CD8-positive, alpha-beta memory T cell (primary cell): ENCODE measurements at places on chromosomes 12 and 14. TPM values are rescaled to one million over a fixed set of nuclear protein-coding genes. Genes with fewer than 3 reads are reported as not detected.

DNA sequence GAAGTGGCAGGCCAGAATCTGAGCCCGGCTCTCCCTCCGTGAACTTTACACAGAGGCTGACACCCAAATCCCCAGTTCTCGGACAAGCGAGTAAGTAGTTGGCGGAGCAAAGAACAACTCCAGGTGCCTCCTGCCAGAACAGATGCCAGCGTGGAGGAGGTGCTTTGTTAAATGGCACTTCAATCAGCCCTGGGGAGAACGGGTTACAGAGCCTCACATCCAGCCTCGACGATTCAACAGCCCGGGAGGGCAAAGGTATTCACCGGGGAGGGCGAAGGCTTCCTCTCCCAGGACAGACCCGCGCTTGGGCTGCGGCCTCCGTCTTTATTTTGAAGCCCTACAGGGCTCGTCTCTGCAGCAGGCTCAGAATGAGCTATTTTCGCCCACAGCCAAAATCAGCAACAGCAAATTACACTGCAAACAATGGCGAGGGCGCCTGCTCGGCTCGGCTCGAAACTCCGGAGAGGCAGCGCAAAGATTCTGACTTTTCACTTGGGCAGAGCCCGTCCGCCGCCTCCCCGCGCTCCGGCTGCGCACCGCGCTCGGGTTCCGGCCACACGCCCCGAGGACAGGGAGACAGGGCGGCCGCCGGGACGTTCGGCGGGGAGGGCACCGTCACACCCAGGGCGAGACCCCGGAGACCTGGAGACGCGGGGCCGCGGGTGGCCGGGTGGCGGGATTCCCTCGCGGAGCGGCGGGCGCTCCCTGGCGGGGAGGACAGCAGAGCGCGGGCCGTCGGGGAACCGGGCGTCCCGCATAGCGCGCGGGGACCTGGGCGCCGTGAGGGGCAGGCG, 811 bp downstream of the TMCC3 start:
- DNase-seq = peak; percentile 25

GRCh38 chr12:132085291-132085635, 58.9 kb downstream of the DDX51 start:
- DNase-seq = no peak

GRCh38 chr12:116360579-116361413, 83.3 kb upstream of the MED13L start:
- no peak for DNase-seq

GRCh38 chr12:59345406-59345805, 250.4 kb upstream of the SLC16A7 start:
- DNase-seq = no peak

DNA sequence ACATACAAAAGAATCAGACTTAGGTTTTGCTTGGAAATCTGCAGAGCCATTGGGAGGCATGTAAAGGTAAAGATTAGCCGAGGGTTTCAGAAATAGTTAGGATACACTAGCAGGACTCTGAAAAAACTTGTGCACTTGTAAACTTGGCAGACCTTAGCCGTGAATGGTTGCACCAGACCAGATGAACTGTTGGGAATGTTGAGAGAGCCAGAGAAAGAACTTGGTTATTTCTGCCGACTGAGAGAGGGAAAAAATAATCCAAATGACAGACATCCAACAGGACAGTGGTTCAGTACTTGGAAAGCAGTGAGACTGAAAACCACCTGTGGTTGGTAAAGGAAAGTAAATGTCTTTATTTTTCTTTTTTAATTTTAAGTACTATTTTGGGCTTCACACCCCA, 222.5 kb upstream of the DDHD1 start:
- no peak for DNase-seq

DNA sequence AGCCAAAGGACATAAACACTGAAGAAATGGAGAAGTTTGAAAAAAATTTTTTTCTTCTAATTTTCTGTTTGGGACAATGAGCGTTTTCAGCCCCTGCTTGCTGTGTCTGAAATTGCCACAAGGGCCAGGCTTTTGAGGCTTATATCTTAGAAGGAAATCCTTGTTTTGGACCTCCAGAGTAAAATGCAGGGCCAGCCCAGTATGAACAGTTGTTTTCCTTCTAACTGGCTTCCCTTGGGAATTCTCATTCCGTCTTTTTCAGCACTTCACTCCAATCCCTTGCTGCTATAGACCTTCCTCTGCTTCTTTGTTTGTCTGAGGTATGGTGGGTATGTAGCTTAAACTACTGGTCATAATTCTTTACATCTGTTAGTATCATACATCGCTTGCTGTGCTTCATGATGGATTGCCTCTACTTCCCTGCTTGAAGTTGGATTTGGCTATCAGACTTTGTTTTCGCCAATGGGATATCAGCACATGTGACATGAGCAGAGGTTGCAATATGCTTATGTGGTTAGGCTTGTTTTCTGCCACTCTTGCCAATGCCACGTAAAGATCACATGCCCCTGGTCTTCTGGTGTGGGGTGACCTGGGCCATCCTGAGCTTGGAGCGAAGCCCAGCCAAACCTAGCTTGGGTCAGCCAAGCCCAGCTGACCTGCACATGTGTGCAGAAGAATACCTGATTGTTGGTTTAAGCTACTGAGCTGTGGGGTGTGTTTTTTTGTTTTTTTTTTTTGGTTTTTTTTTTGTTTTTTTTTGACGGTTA, 64.7 kb downstream of the AVPR1A start:
- DNase-seq = no peak

- no peak for DNase-seq
Observed at GRCh38 chr12:97500537-97500936, 37.9 kb downstream of the RMST start.

DNA sequence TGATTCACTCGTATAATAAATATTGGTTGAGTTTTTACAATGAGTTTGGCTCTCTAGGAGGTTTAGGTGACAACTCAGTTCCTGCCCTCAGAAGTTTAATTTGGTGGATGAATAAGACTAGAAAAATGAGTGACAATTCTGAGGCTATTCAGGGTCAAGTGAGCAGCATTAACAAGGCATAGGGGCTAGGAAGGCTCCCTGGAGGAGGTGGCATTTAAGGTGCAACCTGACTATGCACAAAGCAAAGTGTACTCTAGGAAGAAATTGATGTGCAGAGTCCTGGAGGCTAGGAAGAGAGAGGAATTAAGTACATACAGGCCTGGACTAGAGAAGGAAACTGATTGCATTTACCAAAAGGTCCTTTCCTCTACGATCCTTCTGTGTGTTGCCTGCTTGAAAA, 440.3 kb downstream of the MED13L start:
- no peak for DNase-seq

DNA sequence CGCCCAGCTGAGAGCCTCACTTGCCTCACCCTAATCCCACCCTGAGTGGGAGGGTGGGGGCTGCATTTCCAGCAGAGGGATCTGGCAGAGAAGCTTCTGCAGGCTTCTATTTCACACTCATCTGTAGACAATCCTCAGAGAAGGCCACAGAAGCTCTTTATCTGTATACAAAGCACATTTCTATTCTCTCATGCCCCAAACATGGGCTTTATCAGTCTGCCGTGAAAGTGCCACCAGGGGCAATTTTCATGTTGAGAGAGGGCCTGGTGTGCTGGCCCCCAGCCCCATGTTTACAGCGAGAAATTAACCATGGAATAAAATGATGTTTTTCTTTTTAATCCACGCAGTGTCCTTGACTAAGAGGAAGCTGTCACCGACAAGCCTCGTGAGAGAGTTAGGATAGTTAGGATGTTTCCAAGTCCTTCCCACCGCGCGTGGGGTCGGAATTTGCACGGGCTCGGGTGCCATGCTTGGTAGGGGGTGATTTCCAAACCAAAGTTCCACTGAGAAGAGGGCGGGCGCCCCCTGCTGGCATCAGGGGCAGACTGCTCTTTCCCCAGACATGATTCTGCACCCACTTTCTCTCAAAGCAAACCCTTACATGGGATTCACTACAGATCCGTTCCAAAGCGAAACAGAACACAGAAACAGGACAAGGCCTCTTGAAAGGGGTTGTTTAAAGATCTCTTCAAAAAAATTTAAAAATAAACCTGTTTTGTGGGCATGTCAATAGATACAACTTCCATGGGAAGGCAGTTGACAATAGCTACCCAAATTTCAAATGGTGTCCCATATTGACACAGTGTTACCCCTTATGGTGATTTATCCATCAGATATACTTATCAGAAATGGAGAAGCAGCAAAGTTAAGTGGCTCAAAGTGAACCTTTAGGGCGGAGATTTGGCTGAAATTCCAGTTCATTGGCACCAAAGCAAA, 19.4 kb downstream of the BDKRB1 start:
- peak; percentile 54 for DNase-seq

The SSTR1 gene
- not detected for total RNA-seq

GRCh38 chr12:106113042-106113441, 25.7 kb downstream of the NUAK1 start:
- no peak for DNase-seq

GRCh38 chr14:61720294-61720661, 25.0 kb downstream of the HIF1A start:
- no peak for DNase-seq

GRCh38 chr12:10563966-10564365, 49.4 kb downstream of the MAGOHB start:
- no peak for DNase-seq

The MMP17 gene
- total RNA-seq = 0.29 TPM

- no peak for DNase-seq
Observed at GRCh38 chr14:77991128-77991772, 178.9 kb upstream of the NRXN3 start.

DNA sequence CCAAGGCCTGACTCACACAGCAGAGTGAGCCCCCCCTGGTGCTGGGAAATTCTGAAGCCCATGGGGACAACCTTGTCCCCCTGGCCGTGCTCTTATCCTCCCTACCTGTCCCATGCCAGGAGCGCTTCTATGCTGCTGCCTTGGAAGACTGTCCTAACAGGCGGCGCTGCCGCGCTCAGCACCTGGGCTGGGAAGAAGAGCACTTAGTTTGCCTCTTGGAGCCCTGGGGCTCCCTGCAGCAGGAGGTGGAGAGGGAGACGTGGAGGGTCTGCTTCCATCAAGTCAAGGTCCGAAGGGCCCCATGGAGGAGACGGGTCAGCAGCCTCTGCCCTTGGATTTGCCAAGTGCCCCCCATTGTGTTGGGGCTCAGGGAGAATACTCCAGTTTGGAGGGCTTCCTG, 300.5 kb downstream of the CACNA1C start:
- no peak for DNase-seq

The HOTAIR gene
- total RNA-seq = not detected

The FAM181A gene
- not detected for total RNA-seq

- no peak for DNase-seq
Observed at GRCh38 chr14:71701990-71702389, 230.2 kb upstream of the RGS6 start.

The TMEM132D gene
- not detected for total RNA-seq

- no peak for DNase-seq
Observed at GRCh38 chr14:72742118-72742837, 151.6 kb downstream of the DPF3 start.

The OR4K1 gene
- total RNA-seq = not detected

DNA sequence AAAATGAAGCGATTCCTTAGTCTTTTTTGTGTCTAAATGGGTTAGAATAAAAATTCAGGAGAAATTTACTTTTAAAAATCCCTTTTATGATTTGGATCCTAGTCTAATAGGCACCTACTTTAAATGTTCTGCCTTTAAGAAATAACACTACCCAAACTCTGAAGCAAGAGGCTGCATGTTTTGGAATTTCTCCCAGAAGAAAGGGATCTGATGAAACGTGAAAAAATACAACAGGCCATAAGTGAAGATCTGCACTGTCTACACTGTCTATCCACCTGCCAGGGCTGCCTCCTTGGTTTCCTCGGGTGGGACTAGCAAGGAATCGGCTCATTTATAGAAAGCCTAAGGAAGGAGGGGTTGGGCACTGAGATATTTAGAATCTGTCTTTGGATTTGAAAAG, 22.1 kb downstream of the ACVR1B start:
- no peak for DNase-seq

The PABPN1 gene
- 308 TPM for total RNA-seq

- DNase-seq = peak; percentile 56
Observed at GRCh38 chr12:28222081-28222700, 31.9 kb downstream of the CCDC91 start.

GRCh38 chr12:27424631-27425230, 21.8 kb upstream of the SMCO2 start:
- DNase-seq = no peak

DNA sequence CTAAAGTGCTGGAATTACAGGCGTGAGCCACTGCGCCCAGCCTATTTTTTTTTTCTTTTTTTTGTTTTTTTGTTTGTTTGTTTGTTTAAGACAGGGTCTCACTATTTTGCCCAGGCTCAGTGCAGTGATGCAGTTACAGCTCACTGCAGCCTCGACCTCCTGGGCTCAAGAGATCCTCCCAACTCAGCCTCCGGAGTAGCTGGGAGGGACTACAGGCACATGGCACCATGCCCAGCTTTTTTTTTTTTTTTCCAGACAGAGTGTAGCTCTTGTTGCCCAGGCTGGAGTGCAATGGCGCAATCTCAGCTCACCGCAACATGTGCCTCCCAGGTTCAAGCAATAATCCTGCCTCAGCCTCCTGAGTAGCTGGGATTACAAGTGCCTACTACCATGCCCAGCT, 5.8 kb upstream of the ITFG2 start:
- DNase-seq = no peak

DNA sequence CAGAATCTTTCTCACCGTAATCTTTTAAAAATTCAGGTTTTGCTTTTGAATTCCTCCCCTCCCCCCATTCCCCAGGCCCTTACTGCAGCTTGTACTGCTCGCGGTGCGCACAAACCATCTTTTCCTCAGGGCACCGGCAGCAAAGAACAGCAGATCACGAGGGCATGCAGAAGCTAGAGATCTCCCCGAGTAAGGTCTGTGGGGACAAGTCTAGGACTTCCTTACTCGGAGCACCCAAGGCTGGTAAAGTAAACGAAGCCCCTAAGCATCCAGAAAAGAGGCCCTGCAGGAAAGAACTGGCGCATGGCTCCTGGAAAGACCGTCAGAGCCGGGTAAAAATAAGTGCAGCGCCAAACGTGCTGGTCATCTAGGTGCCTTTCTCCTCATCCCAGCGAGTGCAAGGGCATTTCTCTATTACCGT, 727 bp downstream of the LDHB start:
- DNase-seq = peak; percentile 44

DNA sequence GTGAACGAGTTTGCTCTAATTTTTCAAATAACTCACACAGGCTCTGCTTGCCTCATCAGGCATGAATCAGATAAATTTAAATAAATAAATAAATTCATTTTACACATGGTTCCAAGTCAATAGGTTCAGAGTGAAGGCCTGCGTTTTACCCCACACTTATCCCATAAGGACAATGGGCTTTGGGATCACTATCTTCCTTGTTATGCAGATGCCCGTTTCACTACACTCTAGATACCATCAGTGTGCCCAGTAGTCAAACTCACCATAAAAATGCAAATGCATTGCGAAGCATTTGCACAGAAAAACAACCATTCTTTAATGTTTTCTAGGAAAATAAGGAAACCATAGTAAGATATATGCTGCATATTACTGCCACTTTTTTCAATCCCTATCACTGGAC, 155.9 kb upstream of the CCDC196 start:
- DNase-seq = no peak

- DNase-seq = no peak
Observed at GRCh38 chr12:114140576-114140975, 174.5 kb upstream of the RBM19 start.

- DNase-seq = no peak
Observed at GRCh38 chr12:115259968-115260747, 576.2 kb upstream of the TBX3 start.

The CELA1 gene
- not detected for total RNA-seq
